ENCODE measurements at places on chromosomes 11 and 22.

DNA sequence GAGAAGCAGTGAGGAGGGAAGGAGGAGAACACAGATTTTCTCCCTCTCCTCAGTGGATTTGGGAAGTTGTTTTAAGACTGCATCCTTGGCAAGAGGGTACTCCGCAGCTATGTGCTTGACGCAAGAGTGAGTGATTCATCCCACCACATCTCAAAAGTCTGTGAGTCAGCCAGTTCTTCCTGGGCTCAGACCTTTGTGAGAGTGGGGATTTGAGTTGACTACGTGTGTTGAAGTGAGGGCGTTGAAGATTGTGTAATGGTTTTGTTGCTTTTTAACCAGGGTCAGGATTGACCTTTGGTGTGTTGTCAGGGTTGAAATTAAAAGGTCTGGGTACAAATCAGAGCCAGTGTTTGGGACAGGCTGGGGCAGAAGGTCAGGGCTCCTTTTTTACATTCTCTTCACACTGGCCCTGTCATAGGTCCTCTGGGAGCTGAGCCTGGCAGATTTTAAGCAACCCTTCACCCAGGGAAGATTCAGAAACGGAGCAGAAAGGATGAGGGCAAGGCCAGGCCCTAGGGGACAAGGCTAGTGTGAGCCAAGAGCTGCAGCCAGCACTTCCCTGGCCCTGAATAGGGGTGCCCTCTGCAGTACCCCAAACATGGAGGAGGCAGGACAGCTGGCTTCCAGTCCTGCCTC lies 4.2 kb upstream of the C11orf86 start:
- no peak for DNase-seq

GRCh38 chr22:31347251-31348008 lies 1.3 kb upstream of the PATZ1 start:
- DNase-seq, result peak; percentile 43

DNA sequence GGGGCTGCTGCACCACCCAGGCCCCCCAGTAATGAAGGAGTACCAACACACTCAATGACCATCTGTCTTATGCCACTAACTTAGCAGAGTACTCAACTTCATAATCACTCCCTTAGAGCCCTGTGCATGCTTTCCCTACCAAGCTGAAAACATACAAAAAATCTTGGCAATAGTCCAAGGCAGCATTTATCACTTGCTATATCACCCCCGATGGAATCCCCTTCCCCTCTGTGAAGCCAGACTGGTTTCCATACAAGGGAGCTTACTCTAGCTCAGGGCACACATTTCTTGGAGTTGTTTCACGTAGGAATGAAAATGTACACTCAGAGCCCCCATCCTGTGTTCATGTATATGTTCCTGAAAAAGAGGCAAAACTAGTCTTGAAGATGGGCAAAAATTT lies 301.3 kb upstream of the TENM4 start:
- DNase-seq, result no peak

DNA sequence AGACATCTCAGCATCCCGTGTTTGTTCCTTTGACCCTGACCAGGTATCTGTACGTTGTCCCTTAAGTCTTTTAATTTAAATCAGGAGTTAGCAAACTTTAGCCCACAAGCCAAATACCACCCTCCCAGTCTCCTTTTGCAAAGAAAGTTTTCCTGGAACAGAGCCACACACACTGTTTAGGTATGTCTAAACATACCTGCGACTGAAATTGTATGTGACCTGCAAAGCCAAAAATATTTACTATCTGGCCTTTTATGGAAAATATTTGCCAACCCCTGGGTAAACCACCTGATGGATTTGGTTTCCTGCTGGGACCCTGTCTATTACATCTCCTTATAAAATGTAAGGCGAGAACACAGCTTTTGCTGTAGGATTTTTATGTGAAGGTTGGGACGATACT lies 20.2 kb upstream of the RCN1 start:
- no peak for DNase-seq

GRCh38 chr22:31790240-31790639 lies 36.4 kb downstream of the DEPDC5 start:
- no peak for DNase-seq

GRCh38 chr11:4095509-4096230 lies 1.1 kb downstream of the RRM1 start:
- DNase-seq, result no peak

- no peak for DNase-seq
Measured at GRCh38 chr11:70482529-70482917, 84.2 kb downstream of the CTTN start.

DNA sequence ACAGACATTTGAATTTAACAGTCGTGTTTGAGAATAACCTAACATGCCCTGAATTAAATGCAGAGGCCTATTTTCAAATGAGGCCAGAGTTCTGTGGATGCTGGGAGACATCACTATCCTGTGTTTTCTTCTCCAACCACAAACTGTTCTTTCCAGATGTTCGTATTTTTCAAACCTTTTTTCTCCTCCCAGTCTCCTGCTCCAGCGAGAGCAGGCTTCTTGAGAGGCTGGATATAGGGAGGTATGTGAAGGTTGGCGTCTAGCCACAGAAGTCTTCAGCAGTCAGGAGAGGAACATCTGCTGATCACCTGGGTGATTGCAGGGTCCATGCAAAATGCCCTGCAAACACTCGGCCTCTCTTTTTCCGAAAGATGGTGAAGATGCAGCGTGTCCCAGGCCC lies 126.3 kb downstream of the C11orf91 start:
- no peak for DNase-seq

DNA sequence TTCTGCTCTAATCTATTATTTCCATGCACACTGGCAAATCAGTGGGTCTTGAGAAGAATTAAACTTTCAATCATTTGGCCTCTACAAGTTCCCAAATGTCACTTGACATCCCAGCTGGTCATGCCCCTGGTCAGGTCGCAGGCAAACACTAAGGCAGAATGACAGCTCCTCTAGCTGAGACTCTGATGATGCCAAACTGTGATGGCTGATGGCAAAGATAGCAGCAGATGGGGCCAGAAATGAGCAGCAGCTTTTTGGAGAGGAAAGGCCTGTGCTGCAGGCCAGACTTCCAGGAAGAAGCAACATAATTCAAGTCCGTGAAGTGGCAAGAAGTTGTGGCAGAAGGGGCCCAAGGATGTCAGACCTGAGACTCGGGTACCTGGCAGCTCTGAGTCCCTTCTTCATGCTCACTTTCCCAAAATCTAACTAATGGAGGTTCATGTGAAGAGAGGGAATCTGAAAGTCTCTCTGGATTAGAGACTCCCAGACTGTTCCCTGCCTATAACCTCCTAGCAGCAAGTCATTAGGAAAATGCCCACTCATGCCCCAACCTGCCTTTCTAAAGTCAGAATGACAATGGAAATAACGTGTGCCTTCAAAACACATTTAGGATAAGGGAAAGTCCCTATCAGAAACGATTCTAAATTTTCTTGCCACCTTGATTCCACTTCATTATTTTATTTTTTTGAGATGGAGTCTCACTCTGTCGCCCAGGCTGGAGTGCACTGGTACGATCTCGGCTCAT lies 9.4 kb upstream of the PMM1 start:
- no peak for DNase-seq

DNA sequence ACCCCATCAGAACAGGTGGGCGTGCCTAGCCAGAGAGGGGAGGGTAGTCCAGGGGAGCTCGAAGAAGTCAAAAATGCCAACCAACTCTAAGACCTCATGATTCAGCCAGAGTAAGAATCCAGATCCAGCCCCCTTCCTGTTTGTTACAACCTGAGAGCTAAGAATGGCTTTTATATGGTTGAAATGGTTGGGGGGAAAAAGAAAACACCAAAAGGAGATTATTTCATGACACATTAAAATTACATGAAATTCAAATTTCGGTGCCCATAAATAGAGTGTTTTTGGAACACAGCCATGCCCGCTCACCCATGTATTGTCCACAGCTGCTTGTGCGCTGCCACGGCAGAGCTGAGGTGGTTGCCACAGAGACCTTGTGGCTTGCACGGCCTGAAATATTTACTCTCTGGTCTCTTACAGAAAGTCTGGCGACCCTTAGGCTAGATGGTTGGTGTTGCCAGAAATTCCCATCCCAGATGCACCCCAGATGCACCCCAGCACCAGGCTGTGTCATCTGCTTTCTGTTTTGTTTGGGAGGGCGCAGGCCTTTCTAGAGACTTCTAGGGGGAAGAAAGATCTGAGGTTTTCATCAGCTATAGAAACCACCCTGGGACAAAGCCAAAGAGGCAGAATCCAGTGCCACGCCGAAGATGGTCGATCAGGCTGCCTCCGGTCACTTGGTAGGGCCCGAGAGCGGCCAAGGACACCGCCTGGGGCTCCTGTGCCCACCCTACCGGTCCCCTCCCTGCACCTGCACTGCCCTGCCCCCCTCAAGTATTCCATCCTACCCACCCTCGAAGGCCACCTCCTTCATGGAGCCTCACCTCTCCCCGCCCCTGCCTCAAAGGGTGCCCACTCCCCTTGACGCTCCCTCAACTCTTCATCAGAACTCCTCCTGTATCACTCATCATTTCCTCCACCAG lies 80.2 kb downstream of the DSCAML1 start:
- no peak for DNase-seq

GRCh38 chr11:104122011-104122635 lies 41.8 kb downstream of the PDGFD start:
- DNase-seq, result no peak

DNA sequence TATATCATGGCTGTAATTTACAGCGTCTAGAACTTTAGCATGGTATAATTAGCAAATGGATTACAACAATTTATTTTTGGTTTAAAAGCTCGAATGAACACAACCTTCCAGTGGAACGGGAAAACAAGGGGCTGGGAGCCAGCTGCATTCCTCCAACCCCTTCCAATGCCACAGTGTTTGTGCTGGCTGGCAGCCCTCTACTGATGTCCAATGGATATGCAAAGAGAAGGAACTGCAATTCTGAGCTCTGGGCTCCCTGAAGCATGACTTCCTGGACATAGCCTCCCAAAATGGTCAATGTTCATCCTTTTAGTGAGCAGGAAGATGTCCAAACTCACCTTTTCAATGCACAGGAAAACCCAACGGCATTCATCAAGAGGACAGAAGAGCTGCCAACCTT lies 288.3 kb downstream of the TENM4 start:
- no peak for DNase-seq

DNA sequence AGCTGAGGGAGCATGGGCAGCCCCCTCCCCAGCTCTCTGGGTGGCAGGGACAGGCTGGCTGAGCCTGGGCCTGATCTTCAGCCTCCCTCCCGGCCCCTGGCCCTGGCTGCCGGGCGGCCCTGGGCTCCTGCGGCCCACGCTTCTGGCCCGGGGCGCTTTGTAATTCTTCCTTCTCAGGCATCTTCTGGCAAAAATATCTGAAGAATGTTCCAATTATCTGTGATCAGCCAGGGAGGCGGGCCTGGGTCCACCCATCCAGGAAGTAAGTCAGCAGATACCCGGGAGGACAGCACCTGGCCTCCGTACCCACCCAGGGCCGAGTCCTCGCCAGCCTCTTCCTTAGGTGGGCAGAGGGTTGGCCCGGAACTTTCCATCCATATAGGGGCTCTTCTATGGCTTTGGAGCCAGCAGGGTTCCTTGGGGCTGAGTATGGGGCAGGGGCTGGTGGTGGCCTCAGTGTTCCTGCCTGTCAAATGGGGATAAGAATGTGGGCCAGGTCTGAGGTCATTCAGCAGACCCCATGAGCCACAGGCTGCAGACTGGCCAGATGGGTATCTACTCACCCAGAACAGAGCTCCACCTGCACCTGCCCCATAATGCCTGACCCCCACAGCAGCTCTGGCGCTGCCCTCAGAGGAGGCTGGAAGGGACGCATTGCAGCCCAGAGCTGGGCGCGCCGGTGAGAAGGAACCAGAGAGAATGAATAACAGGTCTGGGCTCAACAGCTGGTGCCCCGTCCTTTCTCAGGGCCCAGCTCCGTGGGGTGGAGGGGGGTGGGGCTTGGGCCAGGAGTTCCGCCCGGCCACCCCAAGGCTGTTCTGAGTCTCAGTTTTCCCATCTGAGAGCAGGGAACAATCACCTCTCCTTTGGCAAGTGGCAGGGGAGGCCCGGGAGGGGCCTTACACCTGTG lies 16.2 kb downstream of the WNT7B start:
- no peak for DNase-seq

DNA sequence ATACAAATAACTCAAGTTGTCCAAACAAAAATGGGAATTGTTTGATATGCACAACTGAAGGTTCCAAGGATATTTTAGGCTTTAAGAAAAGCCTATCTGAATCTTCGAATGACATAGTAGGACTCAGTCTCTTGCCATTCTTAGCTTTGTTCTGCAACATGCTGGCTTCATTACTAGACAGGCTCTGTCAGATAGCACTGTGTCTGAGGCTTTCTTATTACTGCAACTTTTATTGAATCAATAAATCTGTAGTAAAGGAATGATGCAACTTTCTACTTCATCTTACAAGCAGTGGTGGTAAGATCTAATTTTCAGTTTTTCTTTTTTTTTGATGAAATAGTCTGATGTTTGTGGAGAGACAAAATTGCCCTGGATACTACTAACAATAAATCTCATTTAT lies 319.3 kb upstream of the CCDC179 start:
- DNase-seq, result no peak

DNA sequence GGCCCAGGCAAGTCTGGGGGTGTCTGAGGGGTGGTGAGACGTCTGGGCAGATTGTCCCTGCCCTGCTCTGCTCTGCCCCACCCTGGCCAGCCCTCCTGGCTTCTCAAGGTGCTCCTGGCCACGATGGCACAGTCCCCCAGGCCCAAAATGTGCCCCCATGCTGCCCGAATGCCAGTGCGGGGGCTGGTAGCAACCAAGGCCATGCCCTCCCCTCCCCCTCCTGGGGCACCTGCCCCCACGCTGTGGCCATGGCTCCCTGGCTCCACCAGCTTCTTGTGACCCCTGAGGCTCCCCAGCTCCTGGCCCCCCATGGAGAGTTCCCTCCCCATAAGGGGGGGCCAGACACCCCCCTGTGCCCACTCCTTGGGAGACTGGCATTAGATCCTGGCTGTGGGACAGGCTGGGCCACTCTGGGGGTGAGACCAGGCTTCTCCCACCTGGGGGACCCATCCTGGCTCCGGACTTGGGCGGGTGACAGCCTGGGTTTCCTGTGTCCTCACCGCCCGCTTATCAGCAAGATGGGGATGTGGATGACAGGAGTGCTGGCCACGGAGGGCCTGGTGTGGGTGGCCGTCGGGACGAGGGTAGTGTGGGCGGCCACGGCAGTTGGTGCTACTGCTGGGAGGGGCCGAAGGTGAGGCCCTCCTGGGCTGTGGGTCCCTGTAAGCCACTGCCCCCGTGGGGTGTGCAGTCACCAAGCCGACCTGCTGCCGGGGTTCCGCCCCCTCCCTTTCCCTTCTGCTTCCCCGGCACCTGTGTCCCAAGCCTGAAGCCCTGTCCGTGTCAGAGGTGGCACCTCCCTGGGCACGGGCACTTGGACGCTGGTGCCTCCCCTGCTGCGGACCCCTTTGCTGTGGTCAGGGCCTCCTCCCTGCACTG lies 15.9 kb upstream of the MUC6 start:
- no peak for DNase-seq

GRCh38 chr11:2675540-2675939 lies 24.3 kb downstream of the KCNQ1OT1 start:
- DNase-seq, result no peak

- DNase-seq, result no peak
Measured at GRCh38 chr11:108758458-108758857, 93.6 kb downstream of the DDX10 start.

- DNase-seq, result no peak
Measured at GRCh38 chr11:46414879-46415278, 23.3 kb upstream of the CHRM4 start.

- DNase-seq, result no peak
Measured at GRCh38 chr11:119472856-119473222, 49.9 kb upstream of the THY1 start.

Measured in CD4-positive, alpha-beta T cell treated with Interleukin-4 for 1 hour (primary cell).